ENCODE measurements at places on chromosomes 4 and X.
A peak's percentile ranks its signal among the peaks of the same experiment; 100 is the strongest.

- H3K4me1 ChIP-seq, result no peaks in the 10 kb centered on the region
- H3K36me3 ChIP-seq, result no peaks in the 10 kb centered on the region
- no peak for DNase-seq
- no peak overlapping the region for H3K27ac ChIP-seq
- no peak overlapping the region for H3K4me3 ChIP-seq
These were observed 40.1 kb downstream of the LDB2 start for GRCh38 chr4:16858275-16858752.

- peaks cover 24% of the 10 kb centered on the region for H3K4me1 ChIP-seq
- H3K27ac ChIP-seq, result peak overlapping the region; percentile 93
- peaks cover 52% of the 10 kb centered on the region for H3K36me3 ChIP-seq
- H3K4me3 ChIP-seq, result peak overlapping the region; percentile 87
These were observed 2.1 kb downstream of the HMGB2 start for GRCh38 chr4:173332021-173332487.

- no peak for DNase-seq
- no peaks in the 10 kb centered on the region for H3K4me1 ChIP-seq
- H3K27me3 ChIP-seq, result peaks cover 26% of the 10 kb centered on the region
- H3K36me3 ChIP-seq, result no peaks in the 10 kb centered on the region
- H3K4me3 ChIP-seq, result no peak within 1 kb of the TSS
These were observed at the start of gene AR for GRCh38 chrX:67543818-67544217. Gene AR (plus strand): TSS chrX:67544021. CDS start chrX:67545147, 1,126 bp downstream.

- peaks cover 11% of the 10 kb centered on the region for H3K4me1 ChIP-seq
- peak overlapping the region; percentile 36 for H3K4me3 ChIP-seq
- DNase-seq, result no peak
- no peaks in the 10 kb centered on the region for H3K36me3 ChIP-seq
These were observed 1.1 kb downstream of the RNF150 start for GRCh38 chr4:141132072-141132708.

DNA sequence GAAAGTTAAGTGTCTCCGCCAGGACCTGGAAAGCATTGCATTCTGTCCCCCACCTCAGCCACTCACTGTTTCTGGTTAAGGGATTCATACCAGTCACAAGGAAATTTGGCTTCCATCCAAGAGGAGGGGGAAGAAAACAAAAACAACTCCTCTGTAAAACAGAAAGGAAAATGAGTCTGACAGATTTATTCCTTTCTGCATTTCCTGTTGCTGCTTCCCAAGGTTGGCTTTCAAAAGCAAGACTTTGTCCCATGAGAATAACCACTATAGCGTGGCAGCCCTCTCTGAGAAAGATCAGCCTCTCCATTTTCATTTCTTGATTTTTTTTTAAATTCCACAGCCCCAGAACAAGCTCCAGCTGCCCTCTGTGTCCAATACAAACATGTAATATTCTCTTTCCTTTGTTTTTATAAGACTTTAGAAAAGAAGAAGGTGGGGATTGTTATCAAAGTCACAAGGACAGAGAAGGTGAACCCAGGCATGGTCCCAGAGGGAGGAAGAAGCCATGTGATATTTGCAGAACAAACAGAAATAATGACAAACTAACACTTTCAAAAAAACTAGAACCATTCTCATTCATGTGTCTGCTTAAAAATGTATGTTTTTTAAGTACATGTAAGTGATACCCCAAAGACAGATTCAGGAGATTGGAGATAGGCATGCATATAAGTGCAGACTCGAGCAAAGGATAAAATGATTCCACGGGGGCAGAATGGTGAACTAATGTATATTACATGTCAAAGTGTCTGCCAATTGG is 90.7 kb upstream of the DCLK2 start:
- peak overlapping the region; percentile 35 for H3K27ac ChIP-seq
- DNase-seq, result no peak
- H3K4me1 ChIP-seq, result peaks cover 31% of the 10 kb centered on the region
- H3K4me3 ChIP-seq, result no peak overlapping the region
- H3K36me3 ChIP-seq, result no peaks in the 10 kb centered on the region

- H3K27me3 ChIP-seq, result peaks cover 31% of the 10 kb centered on the region
- no peak overlapping the region for H3K27ac ChIP-seq
- no peaks in the 10 kb centered on the region for H3K36me3 ChIP-seq
- peaks cover 3% of the 10 kb centered on the region for H3K4me1 ChIP-seq
- H3K4me3 ChIP-seq, result no peak overlapping the region
These were observed 3.9 kb upstream of the LNX1 start for GRCh38 chr4:53595204-53595603.

GRCh38 chr4:188727746-188728145 is 588.5 kb downstream of the TRIML1 start:
- H3K27ac ChIP-seq, result no peak overlapping the region
- DNase-seq, result no peak
- H3K4me3 ChIP-seq, result no peak overlapping the region
- H3K36me3 ChIP-seq, result no peaks in the 10 kb centered on the region
- no peaks in the 10 kb centered on the region for H3K4me1 ChIP-seq
- no peaks in the 10 kb centered on the region for H3K27me3 ChIP-seq

DNA sequence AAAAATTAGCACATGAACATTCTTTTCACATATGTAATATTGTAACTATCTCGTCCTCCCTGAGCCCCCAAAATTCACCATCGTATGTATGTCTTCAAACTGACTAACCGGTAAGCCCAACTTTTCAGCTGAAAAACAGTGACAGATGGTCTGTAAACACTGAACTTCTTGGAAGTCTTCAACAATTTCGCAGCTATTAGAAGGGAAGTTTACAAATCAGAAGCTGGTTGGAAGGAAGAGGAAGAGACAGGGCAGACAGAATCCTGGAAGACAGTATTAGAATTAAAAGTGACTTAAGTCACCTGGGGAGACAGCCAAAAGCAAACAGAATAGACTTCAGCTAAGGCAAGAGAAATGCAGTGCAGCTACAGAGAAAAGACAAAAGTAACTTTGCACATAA is 858.4 kb downstream of the ADGRL3 start:
- no peaks in the 10 kb centered on the region for H3K27me3 ChIP-seq
- no peak overlapping the region for H3K4me3 ChIP-seq
- DNase-seq, result no peak
- H3K4me1 ChIP-seq, result no peaks in the 10 kb centered on the region
- no peak overlapping the region for H3K27ac ChIP-seq

GRCh38 chr4:54971474-54971950 is 153.9 kb downstream of the KDR start:
- H3K36me3 ChIP-seq, result no peaks in the 10 kb centered on the region
- DNase-seq, result no peak
- no peak overlapping the region for H3K27ac ChIP-seq
- H3K4me3 ChIP-seq, result no peak overlapping the region

- no peaks in the 10 kb centered on the region for H3K4me1 ChIP-seq
- H3K36me3 ChIP-seq, result no peaks in the 10 kb centered on the region
- no peak for DNase-seq
- H3K27ac ChIP-seq, result no peak overlapping the region
- H3K27me3 ChIP-seq, result no peaks in the 10 kb centered on the region
- H3K4me3 ChIP-seq, result no peak overlapping the region
These were observed 56.4 kb downstream of the SPOCK3 start for GRCh38 chr4:167177925-167178324.

DNA sequence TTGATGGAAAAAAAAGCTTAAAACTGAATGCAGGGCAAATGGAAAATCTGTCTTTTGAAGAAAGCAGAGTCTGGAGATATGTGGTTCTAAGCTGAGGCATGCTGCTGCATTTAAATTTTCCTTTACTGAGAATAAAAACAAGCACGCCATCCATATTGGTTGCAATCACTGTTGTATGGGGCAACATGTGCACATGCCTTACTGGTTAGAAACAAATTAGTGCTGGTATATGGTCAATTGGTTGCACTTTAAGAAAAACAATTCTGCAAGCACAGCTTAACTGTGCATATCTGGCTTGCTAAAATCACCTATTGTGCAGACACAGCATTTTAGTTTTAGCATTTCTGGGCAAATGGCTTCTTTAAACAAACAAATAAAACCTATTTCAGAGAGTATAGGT is 239.1 kb downstream of the NDST4 start:
- H3K27me3 ChIP-seq, result no peaks in the 10 kb centered on the region
- no peak for DNase-seq

GRCh38 chr4:157165935-157166610 is 54.5 kb upstream of the GRIA2 start:
- no peak for DNase-seq
- no peak overlapping the region for H3K4me3 ChIP-seq
- no peaks in the 10 kb centered on the region for H3K4me1 ChIP-seq
- H3K36me3 ChIP-seq, result no peaks in the 10 kb centered on the region
- H3K27me3 ChIP-seq, result no peaks in the 10 kb centered on the region
- no peak overlapping the region for H3K27ac ChIP-seq

DNA sequence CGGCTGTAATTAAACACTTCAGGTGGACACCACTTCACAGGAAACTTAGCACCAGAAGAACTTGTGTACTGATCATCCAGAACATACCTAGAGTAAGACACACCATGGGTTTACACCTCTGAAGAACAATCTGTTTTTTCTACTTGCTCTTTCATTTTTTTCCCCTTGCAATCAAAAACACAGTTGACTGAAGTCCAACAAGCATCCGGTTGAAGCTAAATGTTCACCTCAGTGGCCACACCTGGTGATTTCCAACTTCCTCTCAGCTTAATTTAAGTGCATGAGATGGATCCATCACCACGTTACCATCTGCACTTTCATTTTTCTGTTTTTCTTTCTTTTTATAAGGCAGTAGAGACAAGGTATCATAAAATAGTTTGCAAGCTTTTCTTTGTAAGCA is 4.9 kb upstream of the TXK start:
- peak; percentile 73 for DNase-seq
- peak overlapping the region; percentile 38 for H3K4me3 ChIP-seq
- H3K36me3 ChIP-seq, result peaks cover 4% of the 10 kb centered on the region
- no peaks in the 10 kb centered on the region for H3K27me3 ChIP-seq
- H3K4me1 ChIP-seq, result peaks cover 67% of the 10 kb centered on the region

DNA sequence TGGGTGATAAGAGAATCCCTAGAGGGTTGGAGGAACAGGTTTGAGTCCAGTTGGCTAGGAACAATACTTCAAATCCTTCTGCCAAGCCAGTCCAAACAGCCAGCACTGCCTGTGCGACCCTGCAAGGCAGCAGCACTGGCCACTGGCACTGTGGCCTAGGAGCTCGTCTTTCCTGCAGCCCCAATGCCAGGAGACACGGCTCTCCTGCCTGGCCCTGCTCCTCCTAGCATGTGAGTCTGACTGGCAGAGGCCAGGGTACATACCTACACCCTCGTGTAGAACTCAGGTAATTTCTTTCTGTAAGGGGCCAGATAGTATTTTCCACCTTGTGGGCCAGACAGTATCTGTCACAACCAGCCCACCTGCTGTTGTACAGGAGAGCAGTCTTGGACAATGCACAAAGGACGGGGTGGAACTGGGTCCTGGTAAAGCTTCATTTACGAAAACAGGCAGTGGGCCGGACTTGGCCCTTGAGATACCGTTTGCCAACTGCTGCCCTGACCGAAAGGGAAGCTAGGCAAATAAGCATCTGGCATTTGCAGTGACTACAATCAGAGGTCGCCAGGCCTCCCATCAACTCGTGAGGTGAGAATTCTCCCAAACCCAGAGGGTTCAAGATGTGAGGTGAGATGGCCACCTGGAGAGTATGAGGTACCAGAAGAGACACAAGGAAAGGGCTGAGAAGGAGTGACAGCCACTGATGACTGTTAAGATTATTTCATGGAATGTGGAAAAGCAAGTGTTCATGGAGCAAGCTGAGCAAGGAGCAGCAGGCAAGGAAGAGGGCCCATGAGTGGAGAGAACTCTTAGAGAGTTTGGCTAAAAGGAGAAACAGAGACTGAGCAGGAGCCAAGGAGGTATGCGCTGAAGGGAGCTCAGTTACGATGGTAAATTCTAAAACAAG is 29.8 kb upstream of the IRAK1 start:
- H3K27me3 ChIP-seq, result no peaks in the 10 kb centered on the region
- DNase-seq, result no peak
- H3K27ac ChIP-seq, result peak overlapping the region; percentile 46
- H3K4me3 ChIP-seq, result no peak overlapping the region
- H3K36me3 ChIP-seq, result peaks cover 26% of the 10 kb centered on the region
- H3K4me1 ChIP-seq, result peaks cover 25% of the 10 kb centered on the region

- no peak for DNase-seq
- peaks cover 9% of the 10 kb centered on the region for H3K4me1 ChIP-seq
- H3K4me3 ChIP-seq, result no peak overlapping the region
- H3K27me3 ChIP-seq, result peaks cover 3% of the 10 kb centered on the region
- no peaks in the 10 kb centered on the region for H3K36me3 ChIP-seq
These were observed 29.8 kb downstream of the HEPH start for GRCh38 chrX:66193821-66194220.

DNA sequence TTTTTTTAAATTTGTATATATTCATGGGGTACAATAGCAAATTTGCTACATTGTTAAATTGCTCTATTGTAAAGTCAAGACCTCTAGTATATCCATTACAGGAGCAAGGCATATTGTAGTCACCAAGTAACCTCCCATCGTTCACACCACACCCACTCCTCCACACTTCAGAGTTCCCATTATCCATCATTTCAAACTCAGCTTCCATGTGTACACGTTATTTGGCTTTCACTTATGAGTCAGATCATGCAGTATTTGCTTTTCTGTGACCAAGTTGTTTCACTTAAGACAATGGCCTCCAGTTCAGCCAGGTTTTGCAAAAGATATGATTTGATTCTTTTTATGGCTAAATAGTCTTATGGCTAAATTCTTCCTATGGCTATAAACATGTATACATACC is 2614.2 kb downstream of the PCDH7 start:
- H3K4me1 ChIP-seq, result no peaks in the 10 kb centered on the region
- no peak overlapping the region for H3K27ac ChIP-seq
- DNase-seq, result no peak
- no peaks in the 10 kb centered on the region for H3K27me3 ChIP-seq
- H3K36me3 ChIP-seq, result no peaks in the 10 kb centered on the region
- H3K4me3 ChIP-seq, result no peak overlapping the region

DNA sequence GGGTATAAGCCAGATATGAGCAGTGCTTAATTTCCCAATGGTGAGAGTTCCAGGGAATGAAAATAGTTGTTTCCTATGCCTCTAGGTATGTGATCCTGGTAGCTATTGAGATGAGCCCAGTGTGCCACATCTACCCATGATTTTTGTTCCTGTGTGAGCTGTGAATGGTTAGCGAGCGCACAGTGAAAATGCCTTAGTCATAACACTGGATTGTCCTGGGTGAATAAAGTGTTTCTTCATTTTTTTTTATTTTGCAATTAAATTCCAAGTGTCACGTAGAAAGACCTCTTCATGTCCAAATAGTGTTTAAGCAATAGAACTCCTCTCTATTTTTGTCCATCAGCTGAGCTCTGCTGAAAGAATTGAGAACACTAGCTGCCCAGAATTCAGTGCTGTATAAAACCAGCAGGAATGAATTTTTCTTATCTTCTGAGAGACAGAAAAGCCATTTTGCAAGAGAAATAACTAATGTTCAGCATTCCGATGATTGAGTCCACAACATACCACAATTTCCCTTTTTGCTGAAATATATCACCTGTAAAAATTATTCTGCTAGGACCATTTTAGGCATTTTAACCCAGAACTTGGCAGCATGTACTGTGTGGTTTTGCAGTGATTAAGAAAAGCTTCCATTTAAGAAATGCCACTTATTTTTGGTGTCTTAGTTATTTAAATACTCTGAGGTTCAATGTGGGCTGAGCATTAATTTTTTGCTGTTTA is 5.6 kb downstream of the MAOA start:
- no peak for DNase-seq
- no peak overlapping the region for H3K4me3 ChIP-seq
- H3K36me3 ChIP-seq, result no peaks in the 10 kb centered on the region
- no peaks in the 10 kb centered on the region for H3K27me3 ChIP-seq
- peaks cover 9% of the 10 kb centered on the region for H3K4me1 ChIP-seq

GRCh38 chr4:169098054-169098497 is 88.0 kb upstream of the CBR4 start:
- H3K36me3 ChIP-seq, result no peaks in the 10 kb centered on the region
- H3K27ac ChIP-seq, result no peak overlapping the region
- H3K27me3 ChIP-seq, result peaks cover 4% of the 10 kb centered on the region
- DNase-seq, result no peak
- H3K4me1 ChIP-seq, result no peaks in the 10 kb centered on the region

Data from activated CD8-positive, alpha-beta memory T cell treated with anti-CD3 and anti-CD28 coated beads, Interleukin-2, amount 10 ng/mL, durations not matched to agents 7 days and 5 days (primary cell).